ENCODE measurements at places on chromosomes 2 and 18. TPM values are rescaled to one million over a fixed set of nuclear protein-coding genes. Genes with fewer than 3 reads are reported as not detected.
A peak's percentile ranks its signal among the peaks of the same experiment; 100 is the strongest.

The SP5 gene
- 0.73 TPM for total RNA-seq

The GALNT3 gene
- total RNA-seq: 75.0 TPM

The TUBB8B gene
- 0.35 TPM for total RNA-seq

The LCT gene
- 1.4 TPM for total RNA-seq

The LINC00305 gene
- total RNA-seq: not detected

The IL36G gene
- not detected for total RNA-seq

DNA sequence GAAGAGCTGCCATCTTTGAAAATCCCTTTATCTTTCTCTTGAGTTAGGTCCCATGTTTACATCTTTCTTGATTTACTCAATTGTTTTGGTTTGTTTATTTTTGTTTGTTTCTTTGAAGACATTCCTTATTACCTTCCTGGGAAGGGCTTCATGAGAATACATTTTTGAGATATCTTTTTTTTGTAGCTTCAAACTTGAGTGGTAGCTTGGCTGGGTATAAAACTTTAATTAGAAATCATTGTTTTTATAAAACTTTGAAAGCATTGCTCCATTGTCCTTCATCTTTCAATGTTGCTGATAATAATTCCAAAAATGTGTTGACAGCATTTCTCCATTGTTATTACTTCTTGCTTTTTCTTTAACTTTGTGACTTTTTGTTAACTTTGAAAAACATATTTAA lies 145.9 kb upstream of the RBMS1 start:
- no peak for DNase-seq

DNA sequence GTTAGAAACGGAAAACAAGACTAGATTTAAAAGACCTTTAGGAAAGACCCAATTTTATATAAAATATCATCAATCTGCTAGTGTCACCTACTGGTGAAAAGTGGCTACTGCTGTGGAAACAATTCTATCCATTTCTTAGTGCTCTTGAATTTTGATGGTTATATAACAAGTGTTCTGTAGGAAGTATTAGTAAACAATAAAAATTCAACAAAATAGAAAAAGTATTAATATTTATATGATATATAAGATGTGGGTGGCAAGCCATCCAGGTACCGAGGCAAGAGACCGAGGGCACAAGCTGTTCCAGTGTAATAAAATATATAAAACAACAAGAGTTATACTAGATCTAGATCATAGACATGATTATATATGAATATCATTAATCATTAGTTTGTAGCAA lies 6.2 kb upstream of the TMEM87B start:
- peak; percentile 44 for DNase-seq

- no peak for DNase-seq
Measured at GRCh38 chr2:224724331-224724730, 8.2 kb upstream of the CCDC195 start.

DNA sequence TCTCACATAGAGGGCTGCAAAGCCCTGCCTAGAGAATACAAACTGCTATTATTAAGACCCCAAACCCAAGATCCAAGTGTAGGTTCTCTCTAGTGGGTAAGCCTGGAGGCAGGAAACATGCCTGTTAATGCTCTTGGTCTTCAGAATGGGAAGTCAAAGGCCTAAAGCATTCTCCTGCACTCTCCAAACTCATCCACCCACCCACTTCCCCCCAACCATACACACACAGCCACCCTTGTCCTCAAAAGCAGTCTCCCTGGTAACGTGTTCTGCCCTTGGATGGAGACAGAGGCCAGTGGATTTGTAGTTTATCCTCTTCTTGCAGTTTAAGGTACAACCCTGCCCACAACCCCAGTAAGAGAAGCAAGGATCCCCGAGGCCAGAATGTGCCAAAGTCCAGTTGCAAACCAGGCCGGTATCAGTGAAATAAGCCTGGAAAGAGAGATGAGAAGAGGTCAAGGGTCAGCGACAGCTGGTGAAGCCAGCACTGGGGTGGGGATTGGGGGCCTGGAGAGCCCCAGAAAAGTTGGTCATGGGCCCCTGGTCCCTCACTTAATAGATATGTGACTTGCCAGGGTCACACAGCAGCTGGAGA lies 23.0 kb downstream of the TMEM247 start:
- no peak for DNase-seq

GRCh38 chr2:137238065-137238464 lies 472.7 kb downstream of the THSD7B start:
- no peak for DNase-seq

DNA sequence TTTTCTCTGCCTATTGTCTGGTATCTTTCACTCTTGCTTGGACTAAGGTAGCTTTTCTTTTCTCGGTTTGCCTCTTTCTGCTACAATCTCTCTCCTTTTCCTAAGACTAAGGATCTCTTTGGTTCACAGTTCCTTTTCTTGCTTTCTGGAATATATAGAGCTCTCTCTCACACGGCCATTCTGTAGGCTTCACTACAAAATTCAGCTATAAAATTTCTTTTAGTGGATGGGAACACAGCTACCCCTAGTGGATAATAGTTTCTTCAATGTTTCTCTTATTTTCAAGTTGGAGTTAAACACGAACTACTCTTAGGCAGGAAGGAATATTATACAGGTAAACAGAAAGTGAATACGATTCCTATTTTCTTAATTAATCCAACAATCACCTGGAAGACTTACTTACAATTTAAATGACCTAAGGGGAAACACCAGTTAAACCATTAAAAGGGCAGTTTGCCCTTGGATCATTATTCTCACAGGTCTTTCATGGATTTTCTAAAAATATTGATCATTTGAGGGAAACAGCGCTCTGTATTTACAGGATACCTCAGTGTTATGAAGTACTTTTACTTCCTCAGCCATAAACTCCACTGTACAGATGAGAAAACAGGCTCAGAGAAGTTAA lies 140.5 kb downstream of the LRP2 start:
- no peak for DNase-seq

DNA sequence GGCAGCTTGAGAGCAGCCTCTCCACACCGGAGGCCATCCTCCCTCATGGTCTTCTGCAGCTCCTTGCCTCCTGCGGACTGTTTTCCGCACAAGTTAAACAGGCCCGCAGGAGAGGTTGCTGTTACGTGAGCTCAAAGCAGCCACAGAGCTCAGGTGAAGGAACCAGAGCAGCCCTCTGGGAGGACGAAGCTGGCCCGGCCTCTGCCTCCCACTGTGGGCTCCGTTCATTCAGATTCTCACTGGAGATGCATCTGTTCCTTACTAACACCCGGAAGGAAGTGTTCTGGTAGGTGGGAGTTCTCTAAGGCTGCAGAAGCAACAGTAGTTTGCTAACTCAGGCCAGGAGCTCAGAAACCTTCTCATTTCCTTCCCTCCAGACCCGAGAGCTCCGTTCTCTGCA lies 10.9 kb downstream of the DIPK1C start:
- no peak for DNase-seq

DNA sequence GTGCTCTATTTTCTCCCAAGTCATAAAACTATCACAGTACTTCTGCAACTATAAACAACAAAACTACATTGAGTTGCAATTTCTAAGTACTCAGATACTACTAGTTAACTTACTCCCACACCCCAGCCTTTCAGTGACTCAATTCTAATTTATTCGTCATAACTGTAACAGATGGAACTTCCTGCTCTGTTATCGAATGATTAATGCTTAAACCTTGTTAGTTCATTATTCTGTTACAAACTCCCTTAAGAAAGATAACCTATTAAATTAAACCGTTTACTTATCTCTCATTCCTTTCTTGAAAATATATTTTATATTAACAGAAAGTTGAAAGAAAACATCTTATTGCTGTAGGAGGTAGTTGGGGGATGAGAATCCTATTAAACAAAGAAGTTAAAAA lies 17.0 kb downstream of the TNFAIP6 start:
- DNase-seq: peak; percentile 24

GRCh38 chr18:28204154-28204553 lies 27.2 kb upstream of the CDH2 start:
- peak; percentile 11 for DNase-seq

DNA sequence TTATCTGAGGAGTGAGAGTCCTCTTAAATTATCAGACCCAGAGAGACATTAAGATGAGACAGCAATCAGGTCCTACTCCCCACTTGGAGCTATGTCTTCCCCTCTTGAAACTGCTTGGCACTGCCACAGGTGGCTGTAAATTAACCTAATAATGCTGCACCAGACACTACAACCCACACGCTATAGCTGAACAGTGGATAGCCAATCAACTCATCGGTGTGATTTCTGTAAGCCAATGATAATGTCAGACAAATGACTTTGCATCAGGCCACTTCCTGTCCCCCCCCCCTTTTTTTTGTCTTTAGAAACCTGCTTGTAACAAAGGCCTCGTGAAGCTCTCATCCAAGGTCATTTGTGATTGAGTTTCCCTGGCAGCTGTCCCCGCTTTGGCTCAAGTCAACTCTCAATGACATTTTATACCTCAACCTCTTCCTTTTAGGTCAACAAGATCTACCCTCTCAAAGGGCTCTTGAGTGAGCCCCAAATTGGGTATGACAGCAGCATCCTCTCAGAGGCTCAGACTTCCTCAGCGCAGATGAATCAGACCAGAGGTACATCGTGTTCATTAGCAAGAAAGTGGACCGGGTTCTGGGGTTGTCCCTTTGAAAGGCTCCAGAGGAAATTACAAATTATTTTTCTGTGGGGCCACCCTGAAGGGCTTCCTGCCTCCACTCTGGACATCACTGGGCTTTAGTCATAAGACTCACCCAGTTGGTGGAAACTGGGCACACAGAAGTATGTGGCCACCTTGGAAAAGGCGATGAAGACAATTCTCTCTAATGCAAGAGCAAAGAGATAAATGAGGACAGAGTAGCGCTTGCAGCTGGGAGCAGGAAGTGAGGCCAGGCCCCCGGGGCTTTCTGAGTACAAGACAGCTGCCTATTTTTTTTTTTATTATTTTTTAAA lies 73.6 kb downstream of the COPS8 start:
- no peak for DNase-seq

DNA sequence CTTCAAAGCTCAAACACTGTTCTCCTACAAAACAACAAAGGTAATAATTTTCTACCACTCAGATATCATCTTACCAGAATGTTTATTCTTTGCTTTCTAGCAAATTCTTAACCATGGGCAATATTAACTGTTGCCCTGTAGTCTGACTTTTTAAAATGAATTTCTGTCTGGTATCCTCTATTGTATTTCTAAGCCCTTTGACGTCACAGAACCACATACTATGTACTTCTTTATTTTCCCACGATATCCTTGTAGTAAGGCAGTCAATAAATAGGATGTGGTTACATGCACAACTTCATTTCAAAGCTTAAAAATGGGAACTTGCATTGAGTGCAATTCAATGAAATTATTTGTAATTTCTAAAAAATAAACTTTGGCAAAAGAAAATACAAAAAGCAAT lies 58.7 kb downstream of the THADA start:
- DNase-seq: no peak

GRCh38 chr2:168357797-168358472 lies 98.1 kb upstream of the CERS6 start:
- DNase-seq: no peak

DNA sequence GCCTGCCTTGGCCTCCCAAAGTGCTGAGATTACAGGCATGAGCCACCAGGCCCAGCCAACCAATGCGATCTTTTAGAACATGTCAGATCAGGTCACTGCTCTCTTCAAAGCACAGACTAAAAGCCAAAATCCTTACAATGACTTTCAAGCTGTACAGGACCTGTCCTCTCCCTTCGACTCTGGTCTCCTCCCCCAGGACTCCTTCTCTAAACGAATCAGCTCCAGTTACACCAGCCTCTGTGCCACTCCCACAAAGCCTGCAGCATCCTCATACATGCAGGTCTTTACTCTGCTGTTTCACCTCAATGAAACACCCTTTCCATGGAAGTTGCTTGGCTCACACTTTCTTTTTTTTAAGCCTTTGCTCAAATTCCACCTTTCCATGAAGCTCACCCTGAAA lies 436.0 kb downstream of the METTL4 start:
- DNase-seq: no peak

- DNase-seq: peak; percentile 53
Measured at GRCh38 chr2:169734169-169734847, 676 bp downstream of the KLHL23 start.

GRCh38 chr2:128503399-128504245 lies 185.0 kb upstream of the HS6ST1 start:
- DNase-seq: no peak

DNA sequence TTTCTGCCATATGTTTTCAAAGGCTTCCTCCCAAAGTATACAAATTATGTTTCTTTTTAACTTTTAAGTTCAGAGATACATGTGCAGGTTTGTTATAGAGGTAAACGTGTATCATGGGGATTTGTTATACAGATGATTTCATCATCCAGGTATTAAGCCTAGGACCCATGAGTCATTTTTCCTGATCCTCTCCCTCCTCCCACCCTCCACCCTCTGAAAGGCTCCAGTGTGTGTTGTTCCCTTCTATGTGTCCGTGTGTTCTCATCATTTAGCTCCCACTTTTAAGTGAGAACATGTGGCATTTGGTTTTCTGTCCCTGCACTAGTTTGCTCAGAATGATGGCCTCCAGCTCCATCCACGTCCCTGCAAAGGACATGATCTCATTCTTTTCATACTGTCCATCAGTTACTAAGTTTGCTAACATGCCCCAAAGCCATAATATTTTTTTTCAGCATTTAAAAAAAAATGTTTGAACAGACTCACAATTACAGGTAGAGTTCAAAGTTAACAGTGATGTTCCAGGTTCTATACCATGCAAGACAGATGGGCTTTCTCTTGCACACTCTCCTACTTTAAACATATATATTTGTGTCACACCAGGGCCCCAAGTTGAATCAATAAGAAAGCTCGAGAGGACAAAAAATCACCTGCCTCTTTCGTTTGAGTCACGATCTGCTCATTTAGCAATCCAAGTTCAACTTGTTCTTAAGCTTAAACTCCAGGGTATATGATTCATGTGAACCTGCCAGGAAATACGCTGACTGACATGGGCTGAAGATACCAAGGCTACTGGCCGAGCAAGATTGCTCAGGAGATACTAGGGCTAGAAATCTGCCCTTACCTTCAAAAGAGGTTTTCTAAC lies 77.6 kb downstream of the AP1S3 start:
- DNase-seq: peak; percentile 68

GRCh38 chr2:112811276-112811831 lies 25.2 kb downstream of the IL1B start:
- no peak for DNase-seq

DNA sequence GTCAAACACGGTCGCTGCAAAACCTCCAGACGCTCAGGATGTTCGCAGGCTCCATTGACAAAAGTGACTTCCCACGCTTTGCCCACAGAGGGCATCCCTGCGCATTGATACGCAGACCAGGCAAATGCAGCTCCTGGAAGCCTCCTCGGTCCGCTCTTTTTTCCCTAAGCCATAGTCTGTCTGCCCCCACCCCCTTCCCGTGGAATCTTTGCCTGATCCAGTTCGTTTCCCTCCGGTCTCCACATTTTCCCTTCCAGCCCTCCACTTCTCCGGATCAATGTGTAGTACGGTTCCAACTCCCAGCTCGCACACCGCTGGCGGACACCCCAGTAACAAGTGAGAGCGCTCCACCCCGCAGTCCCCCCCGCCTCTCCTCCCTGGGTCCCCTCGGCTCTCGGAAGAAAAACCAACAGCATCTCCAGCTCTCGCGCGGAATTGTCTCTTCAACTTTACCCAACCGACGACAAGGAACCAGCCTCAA lies at the start of gene DCC:
Gene DCC, plus strand, starts transcription at position 307 of the 481 bp plus-strand sequence. CDS start 591 bp downstream, outside the sequence.
- no peak for DNase-seq

- DNase-seq: no peak
Measured at GRCh38 chr2:42927334-42928160, 135.2 kb upstream of the HAAO start.

GRCh38 chr18:79586436-79587225 lies 93.0 kb upstream of the CTDP1 start:
- no peak for DNase-seq

All from Calu3 (cell line).